Effector CD4-positive, alpha-beta T cell (primary cell): ENCODE measurements at places on chromosomes 4 and X.

DNA sequence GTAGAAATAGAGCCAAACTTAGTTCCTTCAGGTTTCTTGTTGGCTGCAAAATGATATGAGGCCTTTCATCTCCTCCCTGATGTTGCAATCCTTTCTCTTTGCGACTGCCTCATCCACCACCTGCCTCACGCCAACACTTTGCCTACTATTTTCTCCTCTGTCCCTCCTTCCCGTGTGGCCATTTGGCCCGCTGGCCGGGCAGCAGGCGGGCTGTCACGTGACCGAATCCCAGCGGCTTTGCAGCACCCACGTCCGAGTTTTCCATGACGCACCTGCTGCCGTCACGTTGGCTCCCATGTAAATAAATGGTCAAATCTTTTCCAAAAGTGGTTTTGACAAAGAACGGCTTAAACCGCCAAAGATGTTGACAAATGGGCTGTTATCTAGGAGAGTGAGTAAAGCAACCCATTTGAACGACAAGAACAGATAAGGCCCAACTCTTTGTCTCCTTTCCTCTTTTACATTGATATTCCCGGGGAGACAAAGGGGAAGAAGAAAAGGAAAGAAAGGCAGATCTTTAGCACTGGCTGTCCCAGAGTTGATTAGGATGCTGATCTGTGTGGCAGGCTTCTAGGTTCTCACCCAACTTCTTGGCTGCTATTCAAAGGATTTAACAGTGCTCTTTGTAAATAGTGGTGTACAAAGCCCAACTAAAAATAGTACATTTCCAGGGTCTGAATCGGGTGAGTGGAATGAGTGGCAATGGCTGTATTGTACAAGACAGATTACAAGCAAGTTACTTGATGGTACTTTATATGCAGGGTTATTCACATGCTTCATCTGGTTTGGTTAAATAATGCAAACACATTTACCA lies 174.2 kb upstream of the JADE1 start:
- DNase-seq: no peak

GRCh38 chrX:114970806-114971205 lies 46.6 kb downstream of the IL13RA2 start:
- no peak for DNase-seq

DNA sequence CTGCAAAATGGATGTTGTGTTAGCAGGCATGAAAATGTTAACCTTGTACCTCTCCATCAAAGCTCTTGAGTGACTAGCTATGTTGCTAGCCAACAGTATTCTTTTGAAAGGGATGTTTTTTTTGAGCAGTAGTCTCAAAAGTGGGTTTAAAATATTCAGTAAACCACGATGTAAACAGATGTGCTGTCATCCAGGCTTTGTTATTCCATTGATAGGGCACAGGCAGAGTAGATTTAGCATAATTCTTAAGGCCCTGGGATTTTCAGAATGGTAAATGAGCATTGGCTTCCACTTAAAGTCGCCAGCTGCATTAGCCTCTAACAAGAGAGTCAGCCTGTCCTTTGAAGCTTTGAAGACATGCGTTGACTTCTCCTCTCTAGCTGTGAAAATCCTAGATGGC lies 18.4 kb downstream of the FGF2 start:
- no peak for DNase-seq

DNA sequence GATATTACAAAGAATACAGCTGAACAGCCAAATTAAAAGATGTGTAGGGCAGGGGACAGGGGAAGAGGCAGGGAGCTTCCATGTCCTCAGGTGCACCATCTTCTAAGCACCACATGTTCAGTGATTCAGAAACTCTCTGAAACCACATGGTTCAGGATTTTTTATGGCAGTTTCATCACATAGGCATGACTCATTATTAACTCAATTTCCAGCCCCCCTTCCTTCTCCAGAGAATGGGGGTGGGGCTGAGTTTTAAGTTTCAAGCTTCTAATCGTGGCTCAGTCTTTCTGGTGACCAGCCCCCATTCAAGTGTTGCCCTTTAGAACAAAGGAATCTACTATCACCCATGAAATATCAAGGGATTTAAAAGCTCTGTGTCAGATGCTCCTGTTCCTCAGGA lies 317.8 kb upstream of the GALNT7 start:
- no peak for DNase-seq

DNA sequence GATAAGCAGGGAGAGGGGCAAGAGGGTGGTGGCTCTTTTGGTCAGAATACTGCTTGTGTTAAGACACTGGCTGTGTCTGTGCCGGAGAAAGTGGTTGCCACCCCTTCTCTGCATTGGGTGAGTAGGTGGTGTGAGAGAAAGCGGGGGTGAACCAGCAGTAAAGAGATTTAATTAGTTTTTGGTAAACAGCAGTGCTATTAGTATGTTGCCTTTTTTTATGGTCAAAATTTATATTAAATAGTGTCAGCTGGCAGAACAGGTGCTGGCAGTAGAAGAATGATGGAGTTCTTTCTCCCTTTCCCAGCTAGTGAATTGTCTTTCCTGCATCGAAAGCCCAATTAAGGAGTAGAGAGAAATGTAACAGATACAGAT lies 181.6 kb downstream of the LARP7 start:
- DNase-seq: no peak
